Smooth muscle cell of the umbilical artery (primary cell): ENCODE measurements at places on chromosomes 2 and 18. TPM values are rescaled to one million over a fixed set of nuclear protein-coding genes. Genes with fewer than 3 reads are reported as not detected.

The PLEKHA3 gene
- total RNA-seq: 9.2 and 36.1 TPM in 2 replicates

The ABCG8 gene
- not detected in 2 replicates for total RNA-seq

The SERPINB7 gene
- total RNA-seq: 31.5 and 43.6 TPM in 2 replicates

The MOGAT1 gene
- total RNA-seq: not detected in 2 replicates

The DPP4 gene
- 178 and 489 TPM in 2 replicates for total RNA-seq

The UPP2 gene
- total RNA-seq: not detected in 2 replicates

The ELOA2 gene
- total RNA-seq: under 0.01 TPM in 1 of 2 replicates, not detected in the other

The VAMP5 gene
- 6.2 and 16.6 TPM in 2 replicates for total RNA-seq

The TOGARAM2 gene
- total RNA-seq: 0.09 TPM in 1 of 2 replicates, not detected in the other

The CD207 gene
- total RNA-seq: not detected in 2 replicates

The DUSP28 gene
- total RNA-seq: 2.3 and 2.7 TPM in 2 replicates

The STPG4 gene
- 0.32 and 0.89 TPM in 2 replicates for total RNA-seq
